ENCODE measurements at places on chromosomes 11 and 22.

GRCh38 chr11:5504403-5504921, 5.3 kb downstream of the UBQLN3 start:
- no peak for DNase-seq

DNA sequence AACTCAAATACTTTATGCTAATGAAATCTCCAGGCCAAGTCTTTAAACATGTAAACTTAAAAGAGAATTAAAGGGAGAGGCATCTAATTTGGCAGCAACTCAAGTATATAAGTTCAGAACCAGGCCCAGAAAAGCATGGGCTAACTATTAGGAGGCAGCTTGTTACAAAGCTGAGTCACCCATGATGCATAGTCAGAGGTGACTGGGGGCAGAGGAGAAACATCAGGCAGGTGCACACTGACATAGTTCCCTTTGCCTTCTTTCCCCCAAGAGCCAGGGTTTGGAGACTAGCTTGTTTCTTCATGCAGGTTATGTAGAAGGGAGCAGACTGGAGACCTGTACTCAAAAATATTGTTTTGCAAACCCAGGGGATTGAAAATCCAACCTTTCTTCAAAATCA, 619.0 kb downstream of the SOX6 start:
- DNase-seq, result no peak

GRCh38 chr11:111925953-111926352, 7.2 kb downstream of the C11orf52 start:
- no peak for DNase-seq

DNA sequence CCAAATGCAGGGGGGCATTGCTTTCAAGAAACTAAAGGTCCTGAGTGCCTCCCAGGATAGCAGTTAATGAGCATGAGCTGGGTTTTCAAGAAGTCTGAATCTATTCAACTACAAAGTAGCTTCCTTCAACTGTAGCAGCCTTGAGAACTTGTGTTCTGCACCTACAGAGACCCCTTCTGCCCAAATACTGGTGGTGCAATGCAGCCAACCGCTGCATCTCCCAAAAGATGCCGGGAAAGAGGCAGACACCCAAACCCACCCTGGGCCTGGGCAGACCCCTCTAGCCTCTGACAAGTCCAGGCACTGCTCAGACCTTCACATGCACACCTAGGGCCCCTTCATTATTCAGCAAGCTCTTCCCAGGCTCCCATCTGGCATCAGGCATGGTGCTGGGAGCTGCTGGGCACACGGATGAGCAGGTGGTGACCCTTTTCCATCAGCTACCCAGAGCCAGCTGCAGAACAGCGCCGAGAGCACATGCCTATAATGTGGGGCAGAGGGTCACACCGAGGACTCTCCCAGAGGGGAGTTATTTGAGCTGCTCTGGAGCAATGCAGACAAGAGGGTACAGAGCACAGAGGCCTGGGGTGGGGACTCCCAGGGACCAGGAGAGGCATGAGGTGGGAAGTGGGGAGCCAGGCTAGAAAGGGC, 44.9 kb upstream of the ETS1 start:
- peak; percentile 75 for DNase-seq

GRCh38 chr11:79331203-79331901, 109.5 kb downstream of the TENM4 start:
- peak; percentile 38 for DNase-seq

DNA sequence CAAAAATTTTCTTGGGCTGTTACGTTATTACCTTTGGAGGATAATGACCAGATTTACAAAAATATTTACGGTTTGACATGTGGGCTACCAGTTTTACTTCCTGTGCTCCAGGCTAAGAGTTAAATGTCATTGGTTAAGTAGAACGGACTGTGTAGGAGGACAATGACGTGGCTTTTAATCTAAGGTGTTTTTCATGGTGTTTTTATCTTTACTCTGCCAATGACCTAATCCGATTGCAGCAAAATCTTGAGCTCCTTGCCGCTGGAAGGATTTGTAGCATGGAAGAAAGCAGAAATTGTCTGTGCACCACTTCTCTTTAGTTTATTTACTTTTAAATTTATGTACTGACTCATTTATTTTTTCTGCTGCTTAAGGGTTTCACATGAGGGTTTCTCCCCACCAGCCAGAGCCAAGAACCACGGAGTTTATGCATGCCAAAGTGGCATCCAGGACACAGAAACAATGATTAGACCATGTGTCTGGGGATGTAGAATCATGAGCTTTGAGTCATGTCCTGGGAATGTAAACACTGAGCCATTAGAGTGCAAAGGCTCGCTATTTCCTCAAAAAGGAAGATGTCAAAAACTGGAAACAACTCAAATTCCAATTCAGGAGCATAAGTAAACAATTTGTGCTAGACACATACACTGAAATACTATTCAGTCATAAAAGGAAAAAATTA, 1.9 kb upstream of the CARD16 start:
- DNase-seq, result peak; percentile 87

DNA sequence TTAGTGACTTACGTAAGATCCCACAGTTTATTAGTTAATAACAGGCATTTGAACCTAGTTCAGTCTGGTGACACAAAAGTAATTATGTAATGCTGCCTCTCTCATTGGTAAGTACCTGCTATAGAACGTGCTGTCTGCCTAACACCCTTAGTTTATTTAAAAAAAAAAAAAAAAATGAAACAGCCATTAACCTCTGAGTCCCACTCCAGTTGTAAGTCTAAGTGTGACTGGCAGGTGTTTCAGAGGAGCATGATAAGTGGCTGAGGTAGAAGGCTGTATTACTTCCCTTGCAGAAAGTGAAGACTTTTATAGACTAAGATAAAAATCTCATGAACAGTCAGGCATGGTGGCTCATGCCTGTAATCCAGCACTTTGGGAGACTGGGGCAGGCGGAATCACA, 140.5 kb downstream of the TRIM44 start:
- DNase-seq, result no peak

DNA sequence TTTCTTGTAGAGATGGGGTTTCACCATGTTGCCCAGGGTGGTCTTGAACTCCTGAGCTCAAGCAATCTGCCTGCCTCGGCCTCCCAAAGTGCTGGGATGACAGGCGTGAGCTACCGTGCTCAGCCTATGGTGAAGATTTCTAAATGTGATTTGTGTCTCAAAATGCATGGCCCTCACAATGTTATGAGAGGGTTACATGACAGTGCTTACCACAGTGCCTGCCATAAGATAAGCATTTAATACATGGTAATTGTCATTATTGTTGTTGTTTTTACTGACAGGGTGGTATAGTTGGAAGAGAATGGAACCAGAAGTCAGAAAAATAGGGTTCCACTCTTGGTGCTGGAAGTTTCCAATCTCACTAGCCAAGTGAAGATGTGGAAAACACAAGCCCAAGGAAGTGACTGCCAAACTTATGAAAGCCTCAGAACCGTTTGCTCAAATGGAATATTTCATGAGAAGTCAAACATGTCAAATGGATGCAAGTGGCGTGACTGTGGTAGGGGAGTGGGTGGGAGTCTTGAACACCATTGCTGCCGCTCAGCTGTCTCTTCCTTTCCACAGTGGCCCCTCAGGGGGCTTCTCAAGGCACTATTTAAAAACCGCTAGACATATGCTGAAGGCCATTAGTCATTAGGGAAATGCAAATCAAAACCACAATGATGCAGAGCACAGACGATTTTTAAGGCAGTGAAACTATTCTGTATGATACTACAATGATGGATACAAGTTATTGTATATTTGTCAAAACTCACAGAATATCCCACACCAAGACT, 29.1 kb upstream of the LMO2 start:
- no peak for DNase-seq

DNA sequence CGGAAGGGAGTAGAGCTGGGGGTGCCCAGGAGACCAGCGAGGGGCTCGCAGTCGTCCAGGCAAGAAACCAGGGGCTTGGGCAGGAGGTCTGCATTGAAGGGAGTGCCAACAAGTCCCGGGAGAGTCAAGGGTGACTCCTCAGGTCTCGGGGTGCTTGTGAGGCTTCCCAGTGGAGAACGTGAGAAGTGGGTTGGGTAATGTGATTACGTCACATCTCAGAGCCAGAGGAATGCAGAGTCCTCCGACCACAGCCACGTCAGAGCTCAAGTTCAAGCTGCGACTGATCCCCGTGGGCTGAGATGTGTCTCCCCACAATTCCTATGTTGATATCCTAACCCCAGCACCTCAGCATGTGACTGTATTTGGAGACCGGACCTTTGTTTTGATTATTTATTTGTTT, 89.7 kb upstream of the SHANK2 start:
- peak; percentile 40 for DNase-seq

Data from cardiac muscle cell (in vitro differentiated cells and primary cell).